ENCODE measurements at places on chromosomes 7 and 10.

DNA sequence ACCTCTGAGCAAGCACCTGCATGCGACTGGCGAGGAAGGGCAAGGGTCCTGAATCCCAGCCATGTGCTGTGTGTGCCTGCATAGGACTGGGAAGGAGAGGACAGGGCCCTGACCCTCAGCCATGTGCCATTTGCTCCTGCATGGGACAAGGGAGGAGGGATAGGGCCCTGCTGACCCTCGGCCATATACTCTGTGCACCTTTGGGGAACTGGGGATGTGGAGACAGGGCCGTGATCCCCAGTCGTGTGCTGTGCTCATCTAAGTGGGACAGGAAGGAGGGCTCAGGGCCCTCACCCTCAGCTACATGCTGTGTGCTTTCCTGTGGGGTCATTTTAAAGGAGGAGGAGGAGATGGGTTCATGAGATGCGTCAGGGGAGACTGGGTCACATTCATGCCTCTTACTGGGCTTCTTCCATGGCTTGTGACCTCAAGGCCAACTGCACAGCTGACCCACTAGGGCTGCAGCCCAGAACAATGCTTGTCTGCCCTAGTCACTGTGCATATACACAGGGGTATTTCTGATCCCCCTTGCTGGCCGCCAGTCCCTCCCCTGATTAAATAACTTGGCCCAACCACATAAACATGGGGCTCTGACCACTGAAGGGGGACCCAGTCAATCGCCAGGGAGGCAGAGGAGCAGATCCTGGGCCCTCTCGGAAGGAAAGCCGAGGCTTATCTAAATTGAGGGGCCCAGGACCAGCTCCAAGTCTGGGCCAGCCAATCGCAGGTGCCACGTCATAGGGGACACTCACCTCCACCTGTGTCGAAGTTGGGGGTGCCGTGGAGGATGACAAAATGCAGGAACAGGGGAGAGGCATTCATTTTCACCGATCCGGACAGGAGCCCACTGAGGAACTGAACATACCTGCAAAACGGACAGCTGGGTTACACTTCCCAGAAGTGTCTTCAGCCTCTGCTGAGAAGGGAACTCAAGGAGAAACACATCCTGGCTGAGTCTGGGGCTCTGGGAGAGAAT is 167.3 kb downstream of the TNS3 start:
- DNase-seq = no peak

- no peak for DNase-seq
These were observed 23.2 kb downstream of the STEAP1B start for GRCh38 chr7:22476824-22477223.

- DNase-seq = peak; percentile 74
These were observed 103.0 kb upstream of the LSM8 start for GRCh38 chr7:118080947-118081346.

- DNase-seq = no peak
These were observed 4.4 kb downstream of the BICC1 start for GRCh38 chr10:58517081-58517480.

DNA sequence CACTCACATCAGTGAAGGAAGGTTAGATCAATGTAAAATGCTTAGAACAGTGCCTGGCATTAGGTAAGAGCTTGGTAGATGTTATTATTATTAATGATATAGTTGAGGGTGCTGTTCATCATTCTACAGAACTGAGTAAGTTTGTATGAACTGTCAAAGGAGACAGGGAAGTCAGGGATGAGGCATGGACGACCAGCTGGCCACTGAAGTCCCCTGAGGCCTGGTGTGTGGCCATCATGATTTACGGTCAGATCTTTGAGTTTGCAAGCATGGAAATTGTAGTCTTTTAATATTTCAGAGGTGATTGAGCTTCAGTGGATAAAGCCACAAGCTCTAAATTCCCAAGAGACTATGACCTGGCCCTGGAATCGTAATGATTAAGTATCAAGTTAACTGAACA is 6.9 kb downstream of the ARMC3 start:
- DNase-seq = no peak

DNA sequence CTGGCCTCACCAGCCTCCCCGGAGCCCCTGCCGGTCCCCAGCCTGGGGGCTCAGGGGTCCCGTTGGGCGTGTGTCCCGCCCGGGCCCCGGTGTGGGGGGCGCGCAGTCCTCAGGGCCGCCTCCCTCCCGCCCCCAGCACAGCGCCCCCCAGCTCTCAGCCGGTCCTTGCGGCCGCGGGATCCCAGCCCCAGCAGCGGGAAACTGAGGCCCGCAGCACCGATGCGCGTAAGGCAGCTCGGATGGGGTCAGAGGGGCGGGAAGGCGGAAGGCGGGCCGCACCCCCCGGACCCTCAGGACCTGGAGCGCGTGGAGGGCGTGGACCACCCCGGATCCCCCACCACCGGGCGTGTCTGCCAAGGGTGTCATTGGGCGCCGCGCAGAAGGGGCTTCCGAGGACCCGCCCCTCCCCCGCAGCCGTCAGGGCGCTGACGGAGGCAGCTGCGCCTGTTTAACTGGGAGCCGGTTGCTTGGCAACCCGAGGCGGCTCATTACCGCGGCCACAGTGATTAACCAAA is 14.9 kb downstream of the UNCX start:
- no peak for DNase-seq

DNA sequence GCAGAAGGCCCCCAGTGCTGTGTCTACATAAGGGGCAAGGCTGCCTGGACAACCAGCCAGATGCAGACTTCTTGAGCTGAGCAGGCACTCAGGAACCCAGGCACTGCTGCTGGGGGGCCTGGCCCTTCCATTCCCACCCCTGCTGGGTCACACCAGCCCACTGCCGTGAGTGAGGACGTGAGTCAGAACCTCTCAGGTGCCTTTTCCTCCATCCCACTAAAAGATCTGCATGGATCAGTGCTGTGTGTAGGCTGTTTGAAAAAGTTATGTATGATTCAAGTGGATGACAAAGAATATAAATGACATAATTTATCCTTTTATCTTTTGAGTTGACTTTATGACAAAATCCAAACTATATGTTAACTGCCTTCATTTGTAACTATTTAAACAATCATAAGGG is 499.3 kb downstream of the INHBA start:
- DNase-seq = no peak

GRCh38 chr7:25578991-25579777 is 350.9 kb upstream of the NPVF start:
- DNase-seq = no peak

DNA sequence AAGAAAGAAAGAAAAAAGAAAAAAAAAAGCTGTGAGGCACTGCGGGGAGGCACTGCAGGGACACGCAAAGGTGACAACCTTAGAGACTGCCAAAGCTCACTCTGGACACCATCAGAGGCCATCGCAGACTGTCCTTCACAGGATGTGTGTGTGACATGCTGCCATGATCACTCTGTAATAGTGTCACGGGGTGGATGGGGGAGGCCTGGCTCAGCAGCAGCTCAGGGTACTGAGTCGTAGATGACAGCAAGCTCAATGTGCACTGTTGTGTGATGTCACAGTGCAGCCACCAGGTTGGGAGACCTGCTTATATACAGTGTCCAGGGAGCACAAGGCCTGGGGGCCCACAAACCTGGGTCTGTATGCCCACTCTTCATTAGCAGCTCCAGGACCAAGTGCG is 83.3 kb downstream of the SLIT1 start:
- no peak for DNase-seq

DNA sequence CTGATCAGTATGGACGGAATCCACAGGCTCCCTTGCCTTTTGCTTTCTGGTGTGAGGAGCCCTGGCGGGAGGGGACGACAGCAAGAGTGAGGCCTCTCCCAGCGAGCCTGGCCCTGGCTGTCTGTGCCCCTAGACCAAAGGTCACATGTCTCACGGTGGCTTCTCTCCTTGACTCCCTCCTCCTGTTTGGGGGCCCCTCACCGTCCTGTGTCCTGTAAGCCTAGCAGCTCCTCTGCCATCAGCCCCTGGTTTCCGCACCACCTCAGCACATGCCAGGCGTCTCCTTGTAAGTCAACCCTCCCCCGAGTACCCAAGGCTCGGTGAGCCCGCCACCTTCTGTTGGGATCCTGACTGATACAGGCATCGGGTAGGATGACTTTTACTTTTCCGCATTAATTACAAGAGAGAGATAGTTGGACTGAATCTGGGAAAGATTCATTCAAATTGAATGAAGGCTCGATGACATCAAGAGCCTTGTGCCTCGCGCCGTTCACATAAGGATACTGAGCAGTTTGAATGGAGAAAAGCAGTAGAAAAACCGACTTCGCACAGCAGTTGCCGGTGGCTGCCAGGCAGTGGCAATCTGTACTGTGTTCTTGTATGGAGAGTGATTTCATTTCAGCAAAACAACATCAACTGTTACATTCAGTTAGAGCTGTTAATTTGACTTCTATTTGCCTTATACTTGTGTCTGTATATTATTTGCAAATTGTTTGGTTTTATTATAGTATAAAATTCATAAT is 119.8 kb downstream of the XRCC2 start:
- DNase-seq = no peak

- DNase-seq = no peak
These were observed 21.7 kb upstream of the WNT16 start for GRCh38 chr7:121307021-121307574.

- no peak for DNase-seq
These were observed 209.2 kb upstream of the LRRN3 start for GRCh38 chr7:110881721-110882120.

GRCh38 chr7:112110175-112110574 is 96.0 kb downstream of the DOCK4 start:
- DNase-seq = no peak

DNA sequence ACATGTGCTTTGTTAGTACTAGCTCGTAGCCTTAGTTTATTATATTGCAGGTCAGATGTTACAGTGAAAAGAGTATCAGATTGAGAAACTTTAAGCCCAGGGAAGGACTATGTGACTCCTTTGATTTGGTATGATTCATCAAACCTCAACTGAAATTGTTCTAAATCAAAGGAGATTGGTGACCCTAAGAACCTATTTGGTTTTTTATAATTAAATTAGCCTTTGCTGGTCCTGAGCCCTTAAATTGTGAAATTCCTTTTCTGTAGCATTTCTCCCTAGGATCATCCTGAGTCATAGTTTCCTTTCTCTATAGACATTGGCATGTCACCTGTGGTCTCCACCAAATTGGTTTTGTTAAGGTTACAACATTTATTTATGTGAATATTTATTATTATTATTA is 89.7 kb downstream of the POLR1F start:
- peak; percentile 24 for DNase-seq

GRCh38 chr10:65846541-65846940 is 1079.3 kb upstream of the LRRTM3 start:
- DNase-seq = no peak

GRCh38 chr10:49351669-49352068 is 44.2 kb downstream of the DRGX start:
- DNase-seq = no peak

DNA sequence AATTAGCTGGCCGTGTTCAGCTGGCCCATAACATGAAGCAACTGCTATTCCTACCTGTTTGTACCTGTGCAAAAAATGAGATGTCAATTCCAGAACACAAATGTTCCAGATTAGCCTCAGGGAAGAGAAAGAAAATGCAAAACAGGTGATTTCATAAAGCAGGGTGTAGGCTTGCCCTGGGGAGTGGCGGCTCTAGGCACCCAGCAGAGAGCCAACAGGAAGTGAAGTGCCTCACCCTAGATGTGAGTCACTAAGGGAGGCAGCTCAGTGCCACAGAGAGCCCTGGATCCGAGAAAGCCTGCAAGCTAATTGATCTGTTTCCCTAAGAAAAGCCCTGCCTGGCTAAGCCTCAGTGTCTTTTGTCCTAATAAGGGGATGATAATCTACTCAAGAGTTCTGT is 240.0 kb downstream of the ARHGAP21 start:
- no peak for DNase-seq

GRCh38 chr10:132714986-132715775 is 70.8 kb downstream of the NKX6-2 start:
- DNase-seq = no peak

- no peak for DNase-seq
These were observed 76.6 kb upstream of the ABI1 start for GRCh38 chr10:26937371-26937770.

DNA sequence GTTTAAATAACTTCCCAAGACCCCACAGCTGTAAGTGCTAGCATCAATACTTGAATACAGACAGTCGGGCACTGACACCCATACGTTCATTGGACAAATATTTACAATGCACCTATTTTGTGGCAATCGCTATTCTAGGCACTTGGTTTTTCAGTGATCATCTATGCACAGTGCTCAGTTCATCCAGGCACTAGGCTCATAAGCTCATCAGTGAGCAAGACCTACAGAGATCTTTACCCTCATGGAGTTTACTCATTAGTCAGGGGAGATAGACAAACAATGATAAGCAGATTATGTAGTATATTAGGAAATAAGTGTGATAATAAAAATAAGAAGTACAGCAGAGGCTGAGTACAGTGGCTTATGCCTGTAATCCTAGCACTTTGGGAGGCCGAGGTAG is 7.6 kb upstream of the DHTKD1 start:
- DNase-seq = no peak

DNA sequence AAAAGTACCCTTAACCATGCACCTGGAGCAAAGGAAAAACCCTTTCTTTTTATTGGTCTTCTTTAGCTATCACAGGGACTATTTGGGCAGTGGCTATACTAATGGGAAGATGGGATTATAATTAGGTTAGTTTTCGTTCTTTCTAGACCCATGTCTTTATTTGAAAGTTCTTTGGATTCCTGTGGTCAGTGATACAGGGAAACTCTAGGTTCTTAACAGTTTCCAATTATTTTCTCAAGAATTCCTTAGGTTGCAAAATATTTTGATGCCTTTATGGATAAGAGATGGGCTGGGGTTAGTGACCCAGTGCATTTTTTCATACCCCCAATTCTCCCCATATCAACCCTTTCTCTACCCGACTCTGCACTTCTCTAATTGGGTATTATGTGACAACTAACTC is 49.0 kb downstream of the ADD3 start:
- peak; percentile 65 for DNase-seq

- no peak for DNase-seq
These were observed 95.7 kb upstream of the SFMBT2 start for GRCh38 chr10:7506571-7506970.

DNA sequence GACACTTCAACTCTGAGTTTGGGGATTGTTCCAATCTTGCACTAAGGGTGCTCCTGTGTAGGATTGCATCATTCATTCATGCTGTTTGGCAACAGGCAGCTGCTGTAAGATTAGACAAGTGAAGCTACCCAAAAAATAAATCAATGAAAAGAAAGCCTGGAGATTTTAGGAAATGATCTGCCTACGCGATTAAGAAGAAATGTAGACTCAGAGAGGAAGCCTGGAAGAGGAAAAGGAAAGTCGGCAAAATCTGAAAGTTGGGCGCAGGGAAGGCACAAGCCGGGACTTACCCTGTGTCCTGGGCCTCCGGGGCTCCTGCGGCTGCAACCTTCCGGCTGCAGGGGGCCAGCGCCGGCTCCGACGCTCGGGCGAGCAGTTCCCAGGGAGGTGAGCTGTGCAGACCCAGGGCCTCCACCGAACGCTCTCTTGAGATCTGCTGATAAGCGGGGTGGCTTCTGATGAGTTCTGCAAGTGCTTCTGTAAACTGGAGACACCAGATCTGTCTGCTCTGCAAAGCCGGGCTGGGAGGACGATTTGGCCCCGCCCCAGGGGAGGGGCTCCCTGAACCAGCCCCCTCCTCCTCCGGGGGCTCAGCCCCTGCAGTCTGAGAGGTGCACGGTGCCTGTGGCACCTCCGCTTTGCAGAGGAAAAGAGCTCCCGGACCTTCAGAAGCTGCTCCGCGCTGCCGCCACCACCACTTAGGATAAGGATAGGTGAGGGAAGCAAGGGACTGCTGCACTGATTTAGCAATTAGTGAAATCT is 17.4 kb downstream of the PSPH start:
- DNase-seq = peak; percentile 87

- DNase-seq = peak; percentile 91
These were observed 95.5 kb upstream of the KCNIP2 start for GRCh38 chr10:101939008-101939648.

All from fibroblast of villous mesenchyme (primary cell).